ENCODE measurements at places on chromosomes 5 and 9.
A peak's percentile ranks its signal among the peaks of the same experiment; 100 is the strongest.

- no peak for DNase-seq
Measured at GRCh38 chr9:20604562-20604961, 17.7 kb downstream of the MLLT3 start.

GRCh38 chr5:109779036-109779735, 89.5 kb downstream of the MAN2A1 start:
- DNase-seq, result no peak

GRCh38 chr9:124098141-124098905, 86.8 kb downstream of the LHX2 start:
- no peak for DNase-seq

DNA sequence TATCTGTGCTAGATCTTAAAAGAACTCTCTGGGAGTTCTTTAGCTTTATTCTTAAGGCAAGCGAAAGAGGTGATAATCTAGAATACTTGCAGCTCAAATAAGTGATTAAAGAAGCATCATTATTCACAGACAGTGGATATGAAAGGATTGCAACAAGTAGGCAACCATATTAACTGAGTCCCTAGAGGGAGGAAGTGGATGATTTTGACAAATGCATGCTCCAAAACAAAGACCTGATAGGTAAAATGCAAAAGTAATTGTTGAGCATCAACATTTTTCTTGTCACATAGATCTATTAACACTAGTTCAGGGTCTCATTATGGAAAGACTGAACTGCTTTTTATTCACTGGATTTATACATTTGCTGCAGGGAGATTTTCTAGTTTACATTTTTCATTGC, 109.1 kb downstream of the EDIL3 start:
- no peak for DNase-seq

DNA sequence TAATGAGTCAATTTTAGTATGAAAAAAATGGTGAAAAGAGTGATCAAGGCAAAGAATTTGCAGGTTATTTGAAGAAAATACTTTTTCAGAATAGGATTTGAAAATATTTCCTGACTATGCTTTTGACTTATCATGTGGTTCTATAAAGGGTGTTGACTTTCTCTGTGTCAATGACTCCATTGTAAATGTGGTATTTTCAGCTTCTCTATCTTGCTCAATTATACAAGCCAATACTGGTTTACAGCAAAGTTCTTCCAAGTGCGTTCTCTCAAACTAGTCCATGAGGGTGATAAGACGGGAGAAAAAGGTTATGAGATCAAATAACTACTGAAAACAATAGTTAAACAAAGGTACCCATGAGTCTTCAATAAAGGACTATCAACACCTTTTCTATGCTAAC, 21.7 kb downstream of the IL33 start:
- DNase-seq, result no peak

DNA sequence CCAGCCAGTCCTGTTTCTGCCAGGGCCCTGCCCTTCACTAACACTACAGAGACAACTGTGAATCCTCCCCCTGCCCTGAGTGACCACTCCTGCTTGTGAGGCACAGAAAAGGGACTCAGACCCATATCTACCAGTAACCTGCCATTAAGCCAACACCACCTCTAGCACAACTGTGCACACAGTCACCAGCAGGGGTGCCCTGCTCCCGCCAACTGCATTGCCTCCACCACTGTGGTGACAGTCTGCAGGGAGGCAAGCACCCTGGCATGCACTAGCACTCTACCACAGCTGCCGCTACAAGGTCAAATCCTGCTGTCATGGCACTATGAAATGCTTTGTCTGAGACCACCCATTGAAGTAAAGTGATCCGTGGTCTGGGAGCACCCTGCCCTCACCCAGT, 1028.5 kb upstream of the CDH9 start:
- no peak for DNase-seq

DNA sequence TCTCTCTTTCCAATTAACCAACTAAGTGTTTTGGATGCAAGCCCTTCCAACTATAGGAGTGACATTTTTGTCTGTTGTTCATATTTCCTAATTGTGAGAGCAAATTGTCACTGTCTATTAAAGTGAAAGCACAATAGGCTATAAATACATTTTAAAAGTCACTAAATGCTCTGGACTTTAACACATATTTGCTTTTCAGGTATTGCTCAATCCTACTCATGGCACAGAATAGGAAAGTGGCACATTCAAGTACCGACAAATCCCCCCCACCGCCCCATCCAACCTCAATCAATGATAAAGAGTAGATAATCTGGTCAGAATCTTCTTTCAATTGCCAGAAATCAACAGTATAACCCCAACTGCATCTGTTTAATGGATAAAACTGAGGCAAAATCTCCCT, 419.8 kb downstream of the PLK2 start:
- DNase-seq, result no peak

GRCh38 chr5:157025093-157025698, 33.7 kb downstream of the HAVCR1 start:
- no peak for DNase-seq

DNA sequence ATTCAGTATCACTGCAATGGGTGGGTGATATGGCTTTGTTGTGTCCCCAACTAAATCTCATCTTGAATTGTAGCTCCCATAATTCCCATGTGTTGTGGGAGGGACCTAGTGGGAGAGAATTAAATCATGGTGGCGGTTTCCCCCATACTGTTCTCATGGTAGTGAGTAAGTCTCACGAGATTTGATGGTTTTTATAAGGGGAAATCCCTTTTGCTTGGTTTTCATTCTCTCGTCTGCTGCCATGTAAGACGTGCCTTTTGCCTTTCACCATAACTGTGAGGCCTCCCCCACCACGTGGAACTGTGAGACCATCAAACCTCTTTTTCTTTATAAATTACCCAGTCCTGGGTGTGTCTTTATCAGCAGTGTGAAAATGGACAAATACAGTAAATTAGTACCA, 9.5 kb upstream of the NANS start:
- no peak for DNase-seq

DNA sequence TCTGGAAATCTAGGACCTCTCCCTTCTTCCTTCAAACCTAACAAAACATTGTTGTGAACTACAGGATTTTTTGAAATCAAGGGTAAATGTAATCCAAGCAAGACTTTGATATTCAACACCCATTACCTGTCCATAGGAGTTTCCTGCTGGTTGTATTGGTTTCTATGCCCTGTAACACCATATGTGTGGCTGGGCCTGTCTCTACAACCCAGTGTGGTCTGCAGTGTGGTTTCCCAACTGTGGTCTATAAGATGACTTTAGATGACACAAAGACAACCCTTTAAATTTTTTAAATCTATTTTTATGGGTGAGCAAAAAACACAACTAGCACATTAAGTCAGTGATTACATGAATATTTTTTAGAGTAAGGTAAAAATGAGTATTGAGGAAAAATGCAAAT, 93.1 kb downstream of the SMIM15 start:
- no peak for DNase-seq

DNA sequence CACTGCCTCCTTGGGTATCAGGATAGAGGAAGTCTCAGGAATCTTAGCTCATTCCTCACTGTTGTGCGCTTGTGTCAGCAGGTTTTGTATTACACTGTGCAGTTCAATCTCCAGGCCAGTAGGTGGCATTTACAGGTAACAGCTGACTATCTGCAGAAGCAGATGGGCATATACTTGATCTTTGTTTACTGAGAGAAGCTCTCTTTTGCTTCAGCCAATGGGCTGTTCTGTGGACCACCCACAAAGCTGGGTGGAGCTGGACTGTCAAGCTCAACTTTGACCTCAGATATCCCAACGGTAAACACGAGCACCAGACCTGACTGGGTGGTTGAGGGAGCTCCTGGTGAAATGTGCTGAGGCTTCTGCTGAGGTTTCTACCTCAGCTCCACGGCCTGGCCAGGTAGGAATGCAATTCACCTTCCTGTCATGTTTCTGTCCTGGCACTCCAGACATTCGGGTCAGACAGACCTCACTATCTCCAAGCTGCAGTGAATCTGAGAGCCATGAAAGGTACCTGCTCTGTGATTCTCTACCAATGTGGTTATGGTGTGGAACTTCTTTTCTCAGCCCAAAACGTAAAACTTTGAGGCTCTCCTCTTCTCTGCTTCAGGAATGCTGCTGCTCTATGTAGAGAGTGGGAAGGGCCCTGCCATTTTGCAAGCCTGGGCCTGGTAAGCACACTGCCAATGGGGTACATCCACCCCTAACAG, 167.9 kb upstream of the ACTBL2 start:
- no peak for DNase-seq

GRCh38 chr5:67543720-67544270, 347.2 kb upstream of the CD180 start:
- DNase-seq, result no peak

DNA sequence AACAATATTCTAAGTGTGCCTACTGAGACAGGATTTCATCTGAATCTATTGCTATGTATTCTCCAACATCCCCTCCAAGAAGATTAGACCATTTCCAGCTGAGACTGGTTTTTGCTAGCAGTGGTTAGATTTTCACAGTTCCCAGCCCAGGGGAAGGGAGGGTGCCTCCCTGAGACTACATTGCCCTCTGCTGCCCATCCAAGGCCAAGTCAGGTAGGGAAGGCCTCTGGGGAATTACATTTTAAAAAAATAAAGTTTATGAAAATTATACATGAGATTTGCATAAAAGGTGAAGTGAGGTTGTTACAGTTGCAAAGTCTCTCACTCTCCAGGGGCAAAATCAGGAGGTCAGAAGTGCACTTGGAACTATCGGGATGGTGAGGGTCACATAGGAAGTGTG, 28.0 kb upstream of the SYK start:
- DNase-seq, result no peak

DNA sequence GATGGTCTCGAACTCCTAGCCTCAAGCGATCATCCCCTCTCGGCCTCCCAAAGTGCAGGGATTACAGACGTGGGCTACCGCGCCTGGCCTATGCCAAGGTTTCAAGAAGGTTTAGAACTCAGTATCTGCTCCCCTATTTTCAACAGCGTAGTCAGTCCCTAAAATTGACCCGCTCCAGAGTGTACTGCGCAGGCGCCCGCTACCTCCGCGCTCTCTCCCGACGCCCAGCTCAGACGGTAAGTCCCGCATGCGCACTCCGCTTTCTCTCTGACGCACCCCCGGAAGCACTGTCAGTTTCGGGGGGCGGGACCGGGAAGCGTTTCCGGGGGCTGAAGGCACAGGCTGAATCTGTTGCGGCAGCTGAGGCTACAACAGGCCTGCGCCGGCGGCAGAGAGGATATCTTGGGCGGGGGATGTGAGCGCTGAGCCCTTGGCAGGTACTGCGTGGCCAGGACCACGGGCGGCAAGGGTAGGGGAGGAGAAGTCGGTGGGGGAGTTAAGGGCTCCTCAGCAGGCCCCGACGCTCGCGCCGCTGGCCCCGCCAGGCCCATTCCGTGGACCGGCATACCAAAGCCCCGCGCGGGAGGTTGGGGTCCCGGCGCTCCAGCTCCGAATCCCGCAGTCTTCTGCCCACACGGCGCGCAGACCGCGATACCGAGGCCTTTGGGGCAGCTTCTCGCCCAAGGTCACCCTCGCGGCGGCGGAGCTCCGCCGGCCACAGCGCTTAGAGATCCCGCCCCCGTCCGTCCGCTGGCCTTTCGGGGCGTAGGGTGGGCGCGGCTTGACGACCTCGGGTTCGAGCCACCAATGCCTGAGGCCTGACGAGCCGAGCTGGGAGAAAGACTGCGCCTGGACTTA, at the start of gene ZBTB43:
Gene ZBTB43, plus strand, starts transcription at position 345 of the 858 bp plus-strand sequence. CDS start 27,470 bp downstream, outside the sequence.
- DNase-seq, result peak; percentile 99

- no peak for DNase-seq
Measured at GRCh38 chr9:76667521-76667957, 96.7 kb upstream of the PCA3 start.

DNA sequence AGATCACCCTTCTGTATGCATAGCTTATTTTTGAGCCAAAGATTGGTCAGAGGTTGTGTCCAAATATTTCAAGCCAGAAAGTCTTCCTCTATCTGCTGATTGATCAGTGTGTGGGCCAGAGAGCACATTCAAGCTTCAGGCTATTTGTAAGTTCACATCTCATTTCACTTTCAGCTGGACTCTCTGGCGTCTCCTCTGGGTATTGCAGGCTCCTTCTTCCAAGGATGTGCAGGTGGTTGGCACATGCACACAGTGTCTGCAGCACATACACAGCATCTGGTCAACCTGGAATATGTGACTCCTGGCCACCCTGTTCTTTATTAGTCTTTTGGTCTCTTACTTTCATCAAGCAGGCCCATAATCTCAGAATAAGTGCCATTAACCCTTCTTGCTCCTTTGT, 516.1 kb downstream of the ANXA1 start:
- no peak for DNase-seq

GRCh38 chr9:105818903-105819302, 124.6 kb downstream of the TMEM38B start:
- DNase-seq, result no peak

- DNase-seq, result no peak
Measured at GRCh38 chr5:167453246-167454030, 838.0 kb upstream of the WWC1 start.

- no peak for DNase-seq
Measured at GRCh38 chr5:31378838-31379237, 153.1 kb downstream of the DROSHA start.

DNA sequence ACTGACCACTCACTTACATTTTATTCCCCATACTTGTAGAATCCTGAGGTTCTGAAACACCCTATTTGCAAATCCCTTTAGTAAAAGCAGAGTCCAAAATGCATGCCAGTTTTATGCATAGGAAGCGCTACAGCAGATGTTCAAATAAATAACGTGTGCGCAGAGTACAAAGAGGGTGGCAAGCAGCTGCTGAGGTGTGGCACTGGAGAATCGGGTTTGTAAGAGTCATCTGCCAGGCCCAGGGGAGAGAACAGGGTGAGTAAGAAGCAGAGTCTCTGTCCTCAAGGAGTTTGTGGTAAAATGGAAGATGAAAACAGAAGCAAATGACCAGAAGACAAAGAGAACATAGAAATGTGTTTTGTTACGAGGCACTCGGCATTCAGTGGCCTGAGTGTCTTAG, 288.8 kb downstream of the GLIS3 start:
- no peak for DNase-seq

DNA sequence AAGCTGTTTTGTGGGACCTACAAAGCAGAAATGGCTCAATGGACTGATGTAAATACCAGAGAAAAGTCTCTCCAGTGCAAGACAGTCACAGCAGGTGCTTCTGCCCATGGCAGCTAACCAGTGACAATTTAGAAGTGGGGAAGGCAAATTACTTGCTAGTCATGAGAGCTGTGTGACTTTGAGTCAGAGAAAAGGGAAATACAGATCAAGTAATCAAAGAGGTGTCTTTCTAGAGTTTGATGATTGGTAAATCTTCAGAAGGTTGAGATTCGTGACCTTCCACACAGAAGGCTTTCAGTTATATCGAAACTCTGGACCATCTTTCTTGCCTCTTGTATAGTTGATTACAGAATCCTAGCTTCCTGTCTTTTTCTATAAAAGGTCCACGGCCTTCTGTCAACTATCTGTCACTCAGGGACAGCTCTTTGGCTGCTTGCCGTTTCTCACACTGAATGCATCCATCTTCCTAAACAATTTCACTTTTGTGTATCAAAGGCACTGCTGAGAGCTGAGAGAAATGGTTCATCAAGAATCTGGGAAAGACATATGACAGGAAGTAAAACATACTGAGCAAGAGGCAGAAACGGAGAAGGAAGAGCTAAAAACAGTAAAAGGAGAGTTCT, 993.9 kb upstream of the ACO1 start:
- DNase-seq, result no peak

Data from posterior cingulate gyrus (tissue), 11 donors.